ENCODE measurements at places on chromosomes 5 and 9.

DNA sequence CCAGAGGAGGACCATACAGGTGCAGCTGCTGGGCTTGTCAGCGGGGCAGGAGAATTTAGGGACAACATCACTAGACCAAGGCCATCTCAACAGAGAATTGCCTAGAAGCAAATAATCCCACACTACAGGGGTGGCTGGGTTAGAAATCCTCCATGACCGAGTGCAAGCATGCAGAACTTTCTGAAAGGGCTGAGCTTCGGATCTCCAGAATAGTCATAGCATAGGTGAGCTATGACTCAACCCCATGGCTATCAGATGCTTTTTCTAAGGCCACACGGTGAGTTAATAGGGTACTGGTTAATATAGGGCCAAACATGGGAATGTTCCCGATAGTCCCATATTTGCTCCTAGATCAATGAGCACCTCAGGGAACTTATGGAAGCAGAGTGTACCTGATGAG is 4.2 kb downstream of the KCNIP1 start:
- DNase-seq, result no peak

DNA sequence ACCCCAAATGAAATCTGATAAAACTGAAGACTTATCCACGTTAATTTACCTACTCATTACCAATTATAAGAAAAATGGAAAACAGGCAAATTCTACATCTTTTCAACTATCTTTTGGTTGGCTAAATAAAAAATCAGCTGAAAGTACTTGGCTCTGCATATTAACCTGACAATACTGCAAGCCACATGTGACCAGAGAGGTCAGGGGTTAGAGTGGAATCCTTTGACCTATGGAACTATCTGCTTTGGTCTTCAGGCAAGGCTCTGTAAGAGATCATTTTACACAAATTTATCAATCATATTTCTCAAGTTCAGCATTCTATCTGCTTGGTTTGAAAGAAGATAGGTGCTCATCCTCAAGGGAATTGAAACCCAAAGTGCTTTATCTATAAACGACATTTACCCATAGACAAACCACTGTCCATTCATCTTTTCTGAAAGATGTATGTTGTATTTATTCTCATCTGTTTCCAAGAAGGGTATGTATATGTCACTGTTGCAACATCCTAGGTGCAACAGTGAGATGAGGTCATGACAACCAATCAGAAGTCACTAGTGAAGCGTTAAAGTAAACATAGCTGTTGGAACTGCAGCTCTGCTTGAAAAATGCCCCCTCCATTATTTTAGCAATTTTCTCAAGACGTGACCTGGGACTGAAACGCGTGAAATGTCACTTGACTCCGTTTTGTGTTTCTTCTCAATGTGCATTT is 144.9 kb upstream of the POU5F2 start:
- DNase-seq, result no peak

DNA sequence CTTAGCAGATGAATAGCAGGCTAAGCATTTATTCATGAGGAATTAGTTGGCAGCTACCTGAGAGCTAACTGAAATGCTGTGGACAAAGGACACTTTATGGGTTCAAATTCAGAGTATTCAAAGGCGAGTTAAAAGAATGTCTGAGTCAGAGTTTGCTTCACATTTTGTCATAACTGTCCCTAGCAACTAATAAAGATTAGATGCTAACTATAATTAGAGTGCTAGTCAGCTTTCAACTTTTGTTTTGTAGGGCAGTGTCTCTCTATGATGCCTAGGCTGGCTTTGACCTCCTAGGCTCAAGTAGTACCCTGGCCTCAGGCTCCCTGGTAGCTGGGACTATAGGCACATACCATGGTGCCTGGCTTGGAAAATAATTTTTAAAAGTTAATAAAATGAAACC is 4.6 kb downstream of the SMC5 start:
- DNase-seq, result no peak

DNA sequence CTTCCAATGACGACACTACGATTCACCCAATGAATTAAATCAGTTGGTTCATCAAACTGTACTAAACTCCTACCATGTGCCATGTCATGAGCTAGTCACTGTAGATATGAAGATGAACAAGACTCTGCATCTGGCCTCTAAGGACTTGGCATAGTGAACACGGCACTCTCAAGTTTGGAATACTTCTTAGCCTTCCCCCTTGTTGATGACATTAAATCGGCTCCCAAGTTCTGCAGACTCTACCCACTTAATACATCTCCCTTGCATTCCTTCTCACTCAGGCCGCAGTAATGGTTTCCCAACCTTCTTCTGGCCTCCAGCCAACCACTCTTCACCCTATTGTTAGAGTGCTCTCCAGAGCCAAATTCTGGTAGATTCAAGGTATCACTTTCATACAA is 184.7 kb downstream of the MAPKAP1 start:
- no peak for DNase-seq

DNA sequence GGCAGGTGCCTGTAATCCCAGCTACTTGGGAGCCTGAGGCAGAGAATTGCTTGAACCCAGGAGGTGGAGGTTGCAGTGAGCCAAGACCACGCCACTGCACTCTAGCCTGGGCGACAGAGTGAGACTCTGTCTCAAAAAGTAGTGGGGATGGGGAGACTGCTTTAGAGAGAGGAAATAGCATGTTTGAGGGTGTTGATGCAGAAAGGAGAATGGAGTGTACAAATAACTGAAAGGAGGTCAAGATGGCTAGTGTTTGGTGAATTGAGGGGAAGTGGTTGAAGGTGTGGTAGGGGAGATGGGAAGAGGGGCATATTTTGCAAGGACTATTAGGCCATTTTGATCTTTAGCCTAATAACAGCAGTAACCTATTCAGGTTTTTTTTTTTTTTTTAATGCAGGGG is 18.2 kb downstream of the TENT2 start:
- DNase-seq, result no peak

DNA sequence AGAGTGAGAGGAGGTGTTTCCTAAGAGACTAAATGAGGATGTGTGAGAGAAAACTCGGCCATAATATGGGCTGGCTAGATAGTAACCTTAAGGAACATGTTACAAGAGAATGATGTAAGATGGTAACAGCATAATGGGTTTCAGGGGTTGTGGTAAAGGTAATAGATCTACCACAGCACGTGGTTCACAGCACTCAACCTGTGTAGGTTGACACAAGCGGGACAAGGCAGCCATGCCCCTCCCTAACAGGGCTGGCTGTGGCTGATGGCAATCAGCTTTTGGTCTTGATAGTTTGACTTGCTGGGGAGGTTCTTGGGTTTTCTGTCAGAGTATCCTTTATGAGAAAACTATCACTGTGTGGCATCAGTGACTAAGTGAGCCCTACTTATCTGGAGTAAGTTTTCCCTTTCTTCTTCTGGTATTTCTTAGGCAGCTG is 138.6 kb downstream of the TRIO start:
- DNase-seq, result no peak

- no peak for DNase-seq
These were observed 225.4 kb upstream of the DAB2 start for GRCh38 chr5:39650008-39650762.

- DNase-seq, result no peak
These were observed 2.4 kb downstream of the ATG12 start for GRCh38 chr5:115838885-115839518.

GRCh38 chr9:33739398-33739797 is 56.0 kb upstream of the PRSS3 start:
- no peak for DNase-seq

DNA sequence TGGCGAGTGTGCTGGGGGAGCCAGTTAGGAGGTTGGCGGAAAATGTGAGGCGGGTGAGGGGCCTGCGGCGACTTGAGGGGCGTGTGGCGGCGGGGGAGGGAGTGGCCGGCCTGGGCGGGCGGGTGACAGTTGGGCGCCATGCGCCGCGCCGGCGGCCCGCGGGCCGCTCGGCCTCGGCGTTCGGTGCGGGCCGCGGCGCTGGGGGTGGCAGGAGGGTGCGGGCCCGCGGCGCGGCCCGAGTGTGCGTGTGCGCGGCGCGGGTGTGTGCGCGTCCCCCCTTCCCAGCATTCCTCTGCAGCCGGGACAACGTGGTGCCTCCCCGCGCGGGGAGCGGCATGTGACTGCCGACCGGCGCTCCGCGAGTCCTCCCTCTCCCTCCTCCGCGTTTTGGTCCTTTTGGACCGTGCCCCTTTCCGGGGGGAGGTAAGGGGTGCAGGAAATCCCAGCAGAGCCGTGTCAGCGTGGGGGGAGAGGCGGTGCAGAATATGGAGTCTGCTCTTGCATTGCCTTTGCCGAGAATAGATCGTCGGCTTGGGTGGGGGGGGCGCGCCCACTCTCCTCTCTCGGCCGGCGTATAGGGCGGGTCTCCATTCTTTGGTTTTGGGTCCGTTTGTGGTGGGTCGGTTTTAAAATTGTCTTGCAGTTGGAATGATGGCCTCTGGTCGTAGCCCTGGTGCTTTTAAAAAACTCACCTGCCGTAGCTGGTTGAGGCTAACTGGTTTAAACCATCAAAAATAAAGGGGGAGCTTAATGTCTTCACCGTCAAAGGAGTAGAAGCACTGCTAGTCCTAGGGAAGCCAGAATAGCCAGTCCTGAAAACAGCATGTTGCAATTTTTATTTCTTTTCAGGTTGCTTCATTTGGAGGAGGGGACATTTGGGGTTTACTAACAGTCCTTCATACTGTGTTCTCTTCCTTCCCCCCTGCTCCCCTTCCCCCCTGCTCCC is 2.0 kb downstream of the LARP1 start:
- peak; percentile 36 for DNase-seq

- DNase-seq, result no peak
These were observed 508 bp upstream of the SNCAIP start for GRCh38 chr5:122311497-122311960.

GRCh38 chr5:97936231-97936630 is 753.2 kb upstream of the RIOK2 start:
- DNase-seq, result no peak

- no peak for DNase-seq
These were observed 56.4 kb upstream of the FANCC start for GRCh38 chr9:95373782-95374487.

- no peak for DNase-seq
These were observed 63.3 kb downstream of the INSL6 start for GRCh38 chr9:5122116-5122515.

- no peak for DNase-seq
These were observed 25.1 kb downstream of the ARHGAP26 start for GRCh38 chr5:142795251-142795650.

DNA sequence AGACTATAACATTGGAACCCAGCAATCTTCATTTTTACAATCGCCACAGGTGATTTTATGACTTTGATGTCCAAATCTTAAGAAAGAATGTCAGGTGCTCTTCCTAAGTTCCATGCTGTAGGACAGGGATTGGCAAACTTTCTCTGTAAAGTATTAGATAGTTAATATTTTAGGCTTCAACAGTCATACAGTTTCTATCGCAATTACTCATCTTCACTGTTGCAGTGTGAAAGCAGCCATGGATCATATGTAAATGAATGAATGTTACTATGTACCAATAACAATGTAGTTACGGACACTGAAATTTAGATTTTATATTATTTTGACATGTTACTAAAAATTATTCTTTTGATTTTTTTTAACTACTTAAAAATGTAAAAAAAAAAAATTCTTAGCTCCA is 169.7 kb downstream of the DTWD2 start:
- no peak for DNase-seq

GRCh38 chr5:81878333-81878732 is 93.5 kb upstream of the ATG10 start:
- DNase-seq, result no peak

DNA sequence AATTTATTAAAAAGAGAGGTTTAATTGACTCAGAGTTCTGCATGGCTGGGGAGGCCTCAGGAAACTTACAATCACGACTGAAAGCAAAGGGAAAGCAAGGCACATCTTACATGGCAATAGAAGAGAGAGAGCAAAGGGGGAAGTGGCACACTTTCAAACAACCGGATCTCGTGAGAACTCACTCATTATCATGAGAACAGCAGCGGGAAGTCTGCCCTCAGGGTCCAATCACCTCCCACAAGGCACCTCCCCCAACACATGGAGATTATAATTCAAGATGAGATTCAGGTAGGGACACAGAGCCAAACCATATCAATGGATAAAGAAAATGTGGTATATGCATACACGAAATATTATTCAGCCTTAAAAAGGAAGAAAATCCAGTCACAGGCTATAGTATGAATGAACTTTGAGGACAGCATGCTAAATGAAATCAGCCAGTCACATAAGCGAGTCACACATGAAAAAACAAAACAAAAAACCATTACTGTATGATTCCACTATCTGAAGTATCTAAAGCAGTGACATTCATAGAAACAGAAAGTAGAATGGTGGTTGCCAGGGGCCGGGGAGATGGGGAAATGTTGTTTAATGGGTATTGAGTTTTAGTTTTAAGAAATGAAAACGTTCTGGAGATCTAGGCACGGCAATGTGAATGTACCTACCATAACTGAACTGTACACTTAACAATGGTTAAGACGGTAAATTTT is 83.4 kb upstream of the PCA3 start:
- DNase-seq, result no peak

DNA sequence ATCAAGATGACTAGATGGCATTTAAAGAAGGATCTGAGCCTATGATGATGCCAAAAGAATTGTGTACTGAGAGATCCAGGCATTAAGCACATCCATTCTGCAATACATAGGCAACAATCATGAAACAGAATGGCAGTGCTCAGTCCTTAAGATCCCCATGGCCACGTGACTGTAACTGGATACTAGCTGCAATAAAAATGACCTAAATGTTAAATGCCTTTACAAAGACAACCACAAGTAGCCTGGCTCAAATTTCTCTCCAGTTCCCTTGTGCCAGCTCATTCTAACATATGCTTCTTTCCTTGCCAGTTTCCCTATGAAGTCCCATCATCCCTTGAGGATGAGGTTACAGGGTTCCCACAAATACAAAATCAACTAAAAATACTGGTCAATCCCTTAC is 148.3 kb upstream of the GHR start:
- DNase-seq, result no peak

DNA sequence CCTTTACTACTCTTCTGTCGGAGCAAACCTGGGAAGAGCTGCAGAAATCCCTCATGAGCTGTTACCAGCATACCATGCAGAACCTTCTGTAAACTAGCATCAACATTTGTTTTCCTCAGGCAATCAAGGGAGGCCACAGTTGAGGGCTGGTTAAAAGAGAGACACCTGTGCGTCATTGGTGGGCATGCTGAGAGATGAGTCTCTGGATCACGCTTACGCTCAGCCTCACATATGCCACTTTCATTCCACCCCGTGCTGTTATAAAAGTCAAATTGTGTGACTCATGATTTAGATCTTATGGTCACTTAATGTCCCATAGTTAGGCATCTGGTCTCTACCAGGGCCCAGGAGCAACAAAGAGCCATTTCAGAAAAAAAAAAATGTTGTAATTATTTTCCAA is 18.1 kb upstream of the ICE1 start:
- DNase-seq, result no peak

DNA sequence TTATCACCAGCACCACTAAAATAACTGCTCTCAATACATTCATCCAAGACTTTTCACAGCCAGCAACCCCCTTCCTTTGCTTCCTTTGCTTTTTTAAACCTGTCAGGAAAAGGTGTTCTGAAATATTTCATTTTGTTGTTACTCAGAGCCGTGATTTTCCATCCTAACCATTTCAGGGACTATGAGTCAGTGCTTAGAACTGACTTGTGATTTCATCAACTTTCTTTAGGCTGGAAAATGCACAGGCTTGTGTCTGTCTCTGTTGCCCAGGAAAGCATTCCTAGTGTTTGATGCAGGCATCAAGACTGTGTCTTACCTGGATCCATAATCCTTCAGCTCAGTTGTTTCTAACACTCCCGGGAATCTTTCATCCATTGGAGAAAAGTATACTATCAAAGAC is 805.6 kb downstream of the BRINP1 start:
- no peak for DNase-seq
